Left forelimb (tissue), 1 donor: ENCODE measurements at places on chromosomes 3 and 15.

DNA sequence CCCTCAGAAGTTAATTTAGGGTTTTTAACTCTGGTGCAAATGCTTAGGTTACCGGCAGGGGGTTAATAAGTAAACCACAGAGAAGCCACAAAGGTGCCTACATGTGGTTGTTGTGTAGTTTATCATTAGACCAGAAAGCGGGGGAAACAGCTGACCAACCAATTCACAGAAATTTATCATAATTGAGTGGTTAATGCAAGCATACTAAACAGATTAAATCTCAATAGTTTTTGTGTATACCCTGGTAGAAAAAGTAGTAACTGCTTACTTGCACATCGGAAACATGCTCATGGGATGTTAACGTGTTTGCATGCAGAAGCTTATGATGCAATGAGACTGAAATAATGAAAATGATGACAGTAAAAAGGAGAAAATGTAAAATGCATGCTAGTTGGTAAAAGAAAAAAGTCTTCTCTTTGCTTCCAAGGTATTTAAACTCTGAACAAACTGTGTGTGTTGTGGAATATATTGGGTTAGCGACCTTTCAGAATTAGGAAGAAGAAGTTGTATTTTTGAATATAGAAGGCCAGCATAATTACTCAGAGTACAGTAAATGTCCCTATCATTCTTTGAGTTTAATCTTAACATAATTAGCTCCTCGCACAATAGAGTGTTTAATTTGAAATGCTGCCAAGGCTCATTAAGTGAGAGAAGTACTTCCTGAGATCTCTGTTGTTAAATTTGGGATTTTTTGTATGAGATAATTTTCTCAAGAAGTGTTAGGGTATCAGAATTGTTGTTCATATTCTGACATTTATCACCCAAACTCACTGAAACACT is 316.2 kb downstream of the PTPRG start:
- no peak for DNase-seq

DNA sequence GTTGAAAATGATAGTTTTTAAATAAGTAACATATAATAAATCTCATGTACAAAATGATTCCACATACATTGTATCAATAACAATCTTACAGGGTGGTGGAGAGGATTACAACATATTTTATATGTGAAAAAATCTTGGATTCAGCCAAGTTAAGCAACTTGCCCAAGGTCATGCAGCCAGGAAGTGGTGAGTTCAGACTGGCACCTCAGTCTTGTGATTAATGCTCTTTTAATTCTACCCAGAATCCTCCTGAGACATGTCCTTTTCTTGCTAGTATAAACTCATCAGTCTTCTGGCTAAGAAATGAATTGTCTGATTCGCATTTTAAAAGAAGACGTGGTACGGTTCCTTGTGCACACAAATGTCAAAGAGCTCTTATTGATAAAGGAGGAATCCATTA is 4.5 kb upstream of the MYRIP start:
- DNase-seq: no peak

DNA sequence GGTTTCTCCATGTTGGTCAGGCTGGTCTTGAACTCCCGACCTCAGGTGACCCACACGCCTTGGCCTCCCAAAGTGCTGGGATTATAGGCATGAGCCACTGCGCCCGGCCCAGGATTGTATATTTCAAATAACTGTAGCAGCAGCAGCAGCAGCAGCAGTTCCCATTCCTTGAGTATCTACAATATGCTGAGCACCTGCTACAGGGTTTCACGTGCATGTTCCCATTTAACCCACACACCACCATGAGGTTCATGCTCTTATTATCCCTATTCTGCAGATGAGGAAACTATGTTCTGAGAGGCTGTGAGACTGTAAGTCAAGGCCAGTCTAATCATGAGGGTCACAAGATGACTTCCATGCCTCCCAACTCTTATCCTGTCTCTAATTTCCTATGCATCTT is 30.9 kb upstream of the FOXP1 start:
- no peak for DNase-seq

GRCh38 chr3:153734777-153735551 is 386.2 kb upstream of the ARHGEF26 start:
- no peak for DNase-seq

GRCh38 chr15:56832125-56832524 is 86.3 kb upstream of the TCF12 start:
- DNase-seq: no peak
